Tibial nerve (tissue), 4 donors: ENCODE measurements at places on chromosomes 2 and 18. TPM values are rescaled to one million over a fixed set of nuclear protein-coding genes. Genes with fewer than 3 reads are reported as not detected.

CCDC121 gene
- total RNA-seq: 3.8 TPM

GRCh38 chr2:153543635-153544071 lies 65.1 kb upstream of the RPRM start:
- no peak for DNase-seq

MSTN gene
- 0.66 TPM for total RNA-seq

TRIM43 gene
- not detected for total RNA-seq

DNA sequence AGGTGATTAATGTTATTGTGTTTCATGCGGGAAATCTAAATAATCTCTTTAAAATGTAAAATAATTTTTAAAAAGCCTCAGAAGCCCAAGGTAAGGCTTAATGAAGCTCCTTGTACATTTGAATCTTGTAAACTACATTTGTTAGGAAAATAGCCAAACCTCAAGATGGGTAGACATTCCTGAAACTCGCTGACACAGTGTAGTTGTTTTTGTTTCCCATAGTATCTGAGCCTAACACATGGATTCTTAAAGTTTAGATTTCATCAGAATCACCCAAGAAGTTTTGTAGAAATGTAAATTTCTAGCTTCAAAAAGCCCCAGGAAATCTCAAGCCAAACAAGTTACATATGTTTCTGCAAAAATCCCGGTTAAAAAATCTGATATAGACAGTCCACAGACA lies 1221.1 kb upstream of the ACVR2A start:
- no peak for DNase-seq

- DNase-seq: no peak
Observed at GRCh38 chr18:35369126-35369525, 8.0 kb downstream of the ZNF396 start.

CHST9 gene
- 0.98 TPM for total RNA-seq

DNA sequence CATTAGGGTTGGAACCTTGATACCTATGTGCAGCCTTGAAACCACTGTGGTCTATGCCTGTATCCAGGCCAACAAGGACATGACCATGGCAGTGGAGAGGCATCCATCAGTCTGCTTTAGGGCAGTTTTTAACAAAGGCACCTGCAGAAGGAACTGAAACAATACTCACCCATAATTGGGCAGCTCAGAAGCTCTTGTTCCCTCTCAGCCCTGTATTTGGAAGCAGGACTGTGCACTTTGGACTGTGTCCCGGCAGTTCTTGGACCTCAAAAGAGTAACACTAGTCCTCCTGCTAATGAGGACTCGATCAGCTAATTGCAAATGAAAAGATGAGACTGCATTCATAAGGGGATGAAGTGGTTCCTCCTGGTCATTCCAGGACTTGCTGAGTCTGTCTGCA lies 500.2 kb upstream of the TNP1 start:
- DNase-seq: no peak

DNA sequence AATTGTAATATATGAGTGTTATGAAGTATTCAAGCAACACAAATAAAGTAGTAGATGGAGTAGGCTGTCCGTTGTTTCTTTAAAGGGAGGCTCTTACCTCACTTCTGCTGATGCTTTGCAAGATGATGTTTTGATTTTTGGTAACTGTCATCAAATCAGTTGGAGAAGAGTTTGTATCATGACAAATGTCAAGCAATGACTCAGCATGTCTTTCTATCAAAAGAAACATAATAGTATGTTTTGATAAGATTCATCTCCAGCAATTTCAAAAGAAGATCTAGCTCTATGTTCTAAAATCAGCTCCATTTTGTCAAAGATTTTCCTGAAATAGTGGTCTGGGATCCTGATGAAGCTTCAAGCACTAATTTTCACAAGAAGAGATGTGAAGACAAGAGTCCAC lies 25.6 kb downstream of the MAP3K19 start:
- no peak for DNase-seq

DNA sequence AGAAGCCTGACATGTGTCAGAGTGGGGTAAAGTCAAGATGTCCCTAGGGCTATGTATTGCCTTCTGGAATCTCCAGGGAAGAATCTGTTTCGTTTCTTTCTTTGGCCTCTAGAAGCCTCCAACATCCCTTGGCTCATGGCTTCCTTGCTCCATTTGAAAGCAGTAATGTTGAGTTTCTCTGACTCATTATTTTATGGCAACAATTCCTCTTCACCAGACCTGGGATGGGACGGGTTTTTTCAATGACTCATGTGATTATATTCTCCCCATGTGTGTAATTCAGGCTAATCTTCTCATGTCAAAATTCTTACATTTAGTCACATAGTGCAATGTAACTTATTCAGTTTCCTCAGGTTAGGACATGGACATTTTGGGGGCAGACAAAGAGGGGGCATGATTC lies 1038.6 kb downstream of the CBLN2 start:
- no peak for DNase-seq

DNA sequence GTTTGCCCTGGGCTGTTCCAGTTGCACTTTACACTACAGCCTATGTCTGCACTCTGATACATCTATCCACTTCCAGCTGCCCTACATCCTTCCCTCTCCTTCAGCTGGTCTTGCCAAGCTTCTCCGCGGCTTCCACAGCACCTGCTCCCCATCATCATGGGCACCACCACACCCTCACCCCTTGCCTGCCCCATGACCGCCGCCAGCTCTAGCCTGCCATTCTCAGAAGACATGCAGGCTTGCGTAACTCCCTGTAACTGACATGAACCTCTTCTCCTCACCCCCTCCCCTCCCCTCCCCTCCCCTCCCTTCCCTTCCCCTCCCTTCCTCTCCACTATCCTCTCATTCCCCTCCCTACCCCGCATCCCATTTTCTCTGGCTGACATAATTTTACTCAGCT lies 46.0 kb downstream of the PAX8 start:
- no peak for DNase-seq

- DNase-seq: no peak
Observed at GRCh38 chr2:159150280-159150746, 136.2 kb downstream of the WDSUB1 start.

- no peak for DNase-seq
Observed at GRCh38 chr2:165163761-165164160, 40.1 kb downstream of the SCN3A start.

DNA sequence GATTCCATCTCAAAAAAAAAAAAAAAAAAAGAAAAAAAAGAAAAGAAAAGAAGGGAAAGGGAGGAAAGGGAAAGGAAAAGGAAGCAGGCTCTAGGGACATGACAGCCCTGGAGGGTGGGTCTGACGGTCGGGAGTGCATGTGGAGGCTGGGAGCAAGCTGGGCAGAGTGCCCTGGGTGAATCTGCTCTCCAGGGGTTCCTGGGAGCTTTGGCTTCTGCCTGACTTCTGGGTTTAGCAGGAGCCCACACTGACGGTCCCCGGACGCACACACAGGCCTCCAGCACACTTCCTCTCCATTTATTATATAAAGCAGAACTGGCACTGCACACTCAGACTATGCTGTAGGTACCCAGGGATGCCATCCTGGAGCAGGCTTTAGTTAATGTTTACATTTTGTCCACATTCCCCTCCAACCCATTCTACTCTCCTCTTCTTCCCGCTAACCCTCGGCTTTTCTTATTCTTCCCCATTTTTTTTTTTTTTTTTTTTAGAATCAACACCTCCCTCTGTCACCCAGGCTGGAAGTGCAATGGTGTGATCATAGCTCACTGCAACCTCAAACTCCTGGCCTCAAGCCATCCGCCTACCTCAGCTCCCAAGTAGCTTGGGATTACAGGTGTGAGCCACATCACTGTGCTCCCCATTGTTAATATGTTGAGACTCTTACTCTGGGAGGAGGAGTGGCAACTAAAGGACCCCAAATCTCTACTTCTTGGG lies 151.1 kb upstream of the SLC1A4 start:
- no peak for DNase-seq

- no peak for DNase-seq
Observed at GRCh38 chr18:25341831-25342230, 10.1 kb downstream of the ZNF521 start.

STEAP3 gene
- 19.8 TPM for total RNA-seq
